ENCODE measurements at places on chromosomes 1 and 21.

GRCh38 chr1:147292631-147293251, 50.3 kb downstream of the CHD1L start:
- DNase-seq, result no peak

- no peak for DNase-seq
Measured at GRCh38 chr1:17944646-17945045, 163.0 kb upstream of the IGSF21 start.

DNA sequence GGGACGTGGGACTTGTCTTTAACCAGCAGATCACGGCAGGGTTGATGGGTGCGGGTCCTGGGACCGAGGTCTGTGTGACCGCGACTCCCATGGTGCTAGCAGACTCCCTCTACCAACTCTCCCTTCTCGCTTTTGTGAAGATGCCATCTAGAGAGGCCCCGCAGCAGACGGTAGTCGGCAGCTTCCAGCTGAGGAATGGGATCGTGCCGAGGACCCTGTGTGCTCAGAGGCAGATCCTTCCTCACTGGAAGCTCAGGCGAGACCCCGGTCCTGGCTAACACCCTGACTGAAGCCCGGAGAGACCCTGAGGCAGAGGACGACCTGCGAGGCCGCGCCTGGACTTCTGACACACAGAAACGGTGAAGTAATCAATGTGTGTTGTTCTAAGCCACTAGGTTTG, 12.5 kb upstream of the SPATC1L start:
- no peak for DNase-seq

DNA sequence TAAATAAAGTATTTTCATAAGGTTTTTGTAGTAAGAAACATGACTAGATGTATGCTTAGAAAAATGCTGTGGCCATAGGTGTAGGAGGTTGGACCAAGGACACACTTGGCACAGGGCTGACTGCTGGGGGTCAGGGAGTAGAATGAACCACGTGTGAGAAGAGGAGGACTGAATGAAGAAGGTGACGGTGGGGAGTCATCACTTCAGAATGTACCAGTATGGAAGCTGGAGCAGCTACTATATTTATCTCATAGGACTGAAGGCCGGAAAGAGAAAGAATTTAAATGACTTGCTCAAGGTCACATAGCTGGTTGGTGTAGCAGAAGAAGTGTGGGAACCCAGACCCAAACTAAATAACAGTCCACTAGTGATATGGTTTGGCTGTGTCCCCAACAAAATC, 79.8 kb upstream of the HAO2 start:
- no peak for DNase-seq

DNA sequence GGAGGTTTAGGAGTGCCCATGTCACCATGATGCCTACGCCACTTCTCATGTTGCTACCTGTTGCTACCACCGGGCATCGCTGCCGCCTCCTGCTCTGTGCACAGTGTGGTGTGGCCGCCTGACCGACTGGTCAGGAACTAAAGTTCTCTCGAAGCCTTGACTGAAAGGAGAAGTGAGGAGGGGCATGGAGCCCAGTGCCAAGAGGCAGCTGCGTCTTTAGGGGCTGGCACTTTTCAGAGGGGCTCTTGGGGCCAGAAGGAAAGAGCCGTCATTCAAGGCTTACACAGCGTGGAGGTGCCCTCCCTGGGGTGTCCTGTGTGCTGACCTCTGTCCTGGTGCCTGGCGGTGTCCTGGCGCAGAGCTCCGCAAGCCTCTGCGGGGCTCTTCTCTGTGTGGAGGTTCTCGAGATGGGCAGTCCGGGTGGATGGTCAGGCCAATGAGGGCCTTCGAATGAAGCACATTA, 57.2 kb downstream of the ADARB1 start:
- no peak for DNase-seq

GRCh38 chr1:116506132-116507004, 64.5 kb downstream of the CD58 start:
- no peak for DNase-seq

- no peak for DNase-seq
Measured at GRCh38 chr1:235642943-235643371, 6.6 kb downstream of the GNG4 start.

GRCh38 chr1:205690122-205690756, 9.9 kb upstream of the SLC45A3 start:
- DNase-seq, result no peak

GRCh38 chr1:2499260-2499659, 23.2 kb downstream of the PLCH2 start:
- no peak for DNase-seq

DNA sequence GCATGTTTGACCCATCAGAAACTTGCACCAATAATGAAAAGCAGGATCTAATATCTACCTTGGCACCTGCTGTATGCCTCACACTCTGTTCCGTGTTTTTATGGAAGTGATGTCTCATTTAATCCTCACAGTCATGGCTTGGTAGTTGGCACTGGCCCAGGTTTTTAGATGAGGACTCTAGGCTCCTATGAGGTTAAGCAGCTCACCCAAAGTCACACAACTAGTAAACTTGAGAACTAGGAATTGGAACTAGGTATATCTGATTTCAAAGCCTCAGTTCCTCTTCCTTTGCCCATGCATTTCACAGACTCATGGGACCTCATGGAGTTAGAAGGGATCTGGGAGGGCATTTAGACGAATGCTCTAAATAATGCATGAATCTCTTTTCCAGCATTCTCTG, 21.3 kb upstream of the TARBP1 start:
- no peak for DNase-seq

- DNase-seq, result no peak
Measured at GRCh38 chr1:219041818-219042217, 131.9 kb upstream of the LYPLAL1 start.

All from esophagus squamous epithelium (tissue), 5 donors.